ENCODE measurements at places on chromosomes 12 and 14. TPM values are rescaled to one million over a fixed set of nuclear protein-coding genes. Genes with fewer than 3 reads are reported as not detected.

DNA sequence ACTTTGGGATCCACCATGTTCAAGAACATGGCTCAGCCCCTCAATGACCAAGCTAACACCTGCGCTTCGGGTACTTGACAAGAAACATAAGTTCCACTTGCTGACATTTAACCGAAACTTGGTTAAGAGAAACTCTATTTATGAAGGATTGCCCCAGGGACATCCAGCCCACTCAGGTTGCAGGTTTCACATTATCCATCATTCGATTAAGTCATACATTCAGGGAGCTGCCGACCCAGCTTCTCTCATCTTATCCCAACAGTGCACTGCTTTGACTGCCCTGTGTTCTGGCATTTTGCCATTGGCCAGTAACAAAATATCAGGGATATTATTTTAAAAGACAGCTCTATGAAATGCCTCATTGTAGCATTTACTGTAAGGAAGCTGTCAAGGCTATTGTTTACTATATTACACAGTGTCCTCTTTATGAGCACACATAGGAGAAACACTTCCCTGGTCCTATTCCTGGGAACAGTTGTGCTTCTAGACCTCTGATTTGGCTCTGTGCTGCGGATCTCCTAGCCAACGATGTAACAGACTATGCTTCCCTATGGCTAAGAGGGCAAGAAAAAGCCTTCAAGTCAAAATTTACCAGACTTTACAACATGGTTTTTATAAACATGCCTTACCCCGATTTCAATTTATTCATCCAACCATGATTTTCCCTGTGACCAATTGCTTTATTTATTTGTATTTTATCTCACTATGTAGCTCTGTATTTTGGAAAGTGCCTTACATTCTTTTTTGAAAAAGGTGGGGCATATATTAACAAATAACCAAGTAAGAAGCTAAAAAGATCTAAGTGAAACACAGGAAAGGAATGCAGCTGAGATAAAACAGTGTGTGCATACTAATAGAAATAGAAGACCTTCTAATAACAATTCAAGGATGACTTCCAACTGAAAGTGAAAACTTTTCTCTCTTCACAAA, 109.3 kb downstream of the ITPR2 start:
- DNase-seq, result no peak

- DNase-seq, result no peak
These were observed 10.1 kb downstream of the CCDC92 start for GRCh38 chr12:123962513-123962912.

- no peak for DNase-seq
These were observed 54.9 kb downstream of the PRKCH start for GRCh38 chr14:61376314-61376713.

- no peak for DNase-seq
These were observed 463.3 kb upstream of the FOXG1 start for GRCh38 chr14:28303248-28303647.

DNA sequence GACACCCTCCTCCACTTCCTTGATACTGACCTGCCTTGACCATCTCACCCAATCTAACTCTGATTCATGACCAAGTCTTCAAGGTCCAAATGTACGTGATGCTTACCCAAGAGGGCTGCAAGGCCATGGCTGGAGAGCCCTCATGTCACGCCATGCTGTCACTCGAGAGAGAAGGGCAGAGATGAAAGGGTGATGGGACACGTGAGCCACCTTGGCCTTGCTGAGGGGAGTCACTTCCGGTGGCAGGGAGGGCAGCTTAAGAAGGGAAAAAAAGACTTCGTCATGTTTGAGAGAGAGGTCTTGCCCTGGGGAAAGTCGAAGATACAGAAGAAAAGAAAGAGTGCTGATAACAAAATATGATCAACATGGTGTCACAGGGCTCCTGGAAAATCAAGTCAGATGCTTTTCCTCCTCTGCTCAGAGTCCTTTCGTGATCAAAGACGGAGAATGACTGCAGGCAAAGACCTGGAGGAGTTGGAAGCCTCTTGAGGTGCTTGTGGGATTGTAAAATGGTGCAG, 3.3 kb upstream of the SCARB1 start:
- DNase-seq, result no peak

GRCh38 chr14:50828721-50829488, 2.1 kb downstream of the NIN start:
- no peak for DNase-seq

DNA sequence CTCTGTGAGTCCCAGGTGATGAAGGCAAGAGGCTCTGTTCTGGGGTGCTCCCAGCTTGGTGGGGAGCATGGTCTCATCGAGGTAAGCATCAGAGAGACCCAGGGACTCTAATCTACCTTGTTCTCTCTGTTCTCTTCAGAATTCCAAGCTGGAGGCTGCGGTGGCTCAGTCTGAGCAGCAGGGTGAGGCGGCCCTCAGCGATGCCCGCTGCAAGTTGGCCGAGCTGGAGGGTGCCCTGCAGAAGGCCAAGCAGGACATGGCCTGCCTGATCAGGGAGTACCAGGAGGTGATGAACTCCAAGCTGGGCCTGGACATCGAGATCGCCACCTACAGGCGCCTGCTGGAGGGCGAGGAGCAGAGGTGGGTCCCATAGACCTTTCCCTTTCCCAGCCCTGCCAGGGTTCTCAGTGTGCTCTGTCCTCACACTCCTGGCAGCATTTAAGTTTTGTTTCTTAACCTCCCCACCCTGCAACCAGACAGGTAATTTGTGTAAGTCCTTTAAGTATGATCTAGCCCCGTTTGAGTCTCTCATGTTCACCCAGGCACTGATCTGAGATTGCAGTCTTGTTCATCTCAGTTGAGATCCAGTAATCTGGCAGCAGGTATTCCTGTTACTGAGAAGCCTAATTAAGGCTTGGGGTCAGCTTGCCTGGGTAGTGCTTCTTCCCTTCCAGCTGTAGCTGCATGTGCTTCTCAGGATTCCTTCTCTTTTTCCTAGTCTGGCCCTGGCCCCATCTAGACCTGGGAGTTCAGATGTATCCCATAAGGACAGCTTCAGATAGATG, 14.8 kb upstream of the KRT81 start:
- no peak for DNase-seq

DNA sequence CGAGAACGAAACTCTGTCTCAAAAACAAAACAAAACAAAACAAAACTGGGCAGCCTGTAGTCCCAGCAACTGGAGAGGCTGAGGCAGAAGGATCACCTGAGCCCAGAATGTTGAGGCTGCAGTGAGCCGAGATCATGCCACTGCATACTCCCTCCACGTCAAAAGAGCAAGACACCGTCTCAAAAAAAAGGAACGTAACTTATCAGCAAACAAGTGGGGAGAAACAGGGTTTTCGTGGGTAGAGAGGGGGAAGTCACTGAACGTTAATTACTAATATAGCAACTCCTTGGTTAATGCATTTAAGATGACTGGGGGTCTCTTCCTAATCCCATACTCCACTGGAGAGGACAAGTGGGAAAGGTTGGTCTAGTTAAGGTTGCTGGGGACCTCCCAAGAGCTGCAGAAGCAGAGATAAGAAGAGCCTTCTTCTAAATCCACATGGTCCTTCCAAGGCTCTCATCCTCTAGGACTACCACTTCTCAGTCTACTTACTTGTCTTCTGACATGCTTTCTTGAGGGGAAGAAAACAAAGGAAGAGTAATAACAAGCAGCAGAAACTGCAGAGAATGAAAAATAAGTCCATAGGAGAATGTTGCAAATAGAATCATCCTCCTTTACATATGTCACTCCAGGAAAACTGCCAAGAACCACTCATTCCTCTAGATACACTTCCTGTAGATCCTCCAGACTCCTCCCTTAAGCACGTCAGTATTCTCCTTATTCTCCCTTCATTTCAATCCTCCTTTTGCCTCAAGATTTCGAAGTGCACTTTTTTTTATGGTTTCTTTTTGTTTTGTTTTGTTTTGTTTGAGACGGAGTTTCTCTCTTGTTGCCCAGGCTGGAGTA, 5.8 kb downstream of the NUMB start:
- DNase-seq, result no peak

- DNase-seq, result no peak
These were observed 501 bp downstream of the RIMKLB start for GRCh38 chr12:8698132-8698851.

DNA sequence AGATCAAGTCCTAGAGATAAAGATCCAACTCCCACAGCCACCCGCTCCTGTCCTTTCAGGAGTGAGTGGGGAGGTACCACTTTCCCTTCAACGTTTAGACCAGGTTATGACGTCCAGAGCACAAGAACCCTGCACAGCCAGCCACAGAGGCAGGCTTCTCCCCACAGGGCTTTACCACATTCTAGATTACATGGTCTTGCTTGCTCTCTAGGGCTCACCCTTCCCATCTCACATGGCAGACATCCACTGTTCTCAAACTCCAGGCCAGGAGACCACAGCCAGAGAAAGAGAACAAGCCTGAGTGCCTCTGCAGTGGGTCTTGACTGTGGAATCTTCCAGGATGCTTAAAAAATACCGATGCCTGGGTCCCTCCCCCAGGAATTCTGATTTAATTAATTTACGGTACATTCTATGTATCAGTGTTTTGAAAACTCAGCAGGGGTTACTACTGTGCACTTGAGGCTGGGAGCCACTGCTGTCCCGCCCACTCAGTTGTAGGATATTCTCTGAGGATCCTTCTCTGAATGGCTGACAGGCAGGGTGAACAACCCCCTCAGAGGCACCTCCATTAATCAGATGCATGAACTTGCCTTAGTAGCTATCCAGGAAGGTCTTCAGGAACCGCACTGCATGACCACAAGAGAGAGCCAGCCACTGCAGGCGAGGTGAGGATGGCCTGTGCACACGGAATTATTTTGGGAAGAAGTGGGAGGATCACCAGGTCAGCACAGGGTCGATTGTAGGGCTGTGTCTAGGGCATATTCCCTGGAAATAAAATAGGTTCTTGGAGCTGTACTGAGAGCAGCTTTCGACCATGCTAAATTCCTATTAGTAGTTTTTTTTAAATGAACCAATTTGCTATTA, 21.5 kb upstream of the SOCS2 start:
- peak; percentile 72 for DNase-seq

GRCh38 chr12:42962384-42962783, 372.8 kb upstream of the PRICKLE1 start:
- DNase-seq, result no peak

GRCh38 chr12:112602150-112602549, 183.4 kb downstream of the PTPN11 start:
- no peak for DNase-seq

DNA sequence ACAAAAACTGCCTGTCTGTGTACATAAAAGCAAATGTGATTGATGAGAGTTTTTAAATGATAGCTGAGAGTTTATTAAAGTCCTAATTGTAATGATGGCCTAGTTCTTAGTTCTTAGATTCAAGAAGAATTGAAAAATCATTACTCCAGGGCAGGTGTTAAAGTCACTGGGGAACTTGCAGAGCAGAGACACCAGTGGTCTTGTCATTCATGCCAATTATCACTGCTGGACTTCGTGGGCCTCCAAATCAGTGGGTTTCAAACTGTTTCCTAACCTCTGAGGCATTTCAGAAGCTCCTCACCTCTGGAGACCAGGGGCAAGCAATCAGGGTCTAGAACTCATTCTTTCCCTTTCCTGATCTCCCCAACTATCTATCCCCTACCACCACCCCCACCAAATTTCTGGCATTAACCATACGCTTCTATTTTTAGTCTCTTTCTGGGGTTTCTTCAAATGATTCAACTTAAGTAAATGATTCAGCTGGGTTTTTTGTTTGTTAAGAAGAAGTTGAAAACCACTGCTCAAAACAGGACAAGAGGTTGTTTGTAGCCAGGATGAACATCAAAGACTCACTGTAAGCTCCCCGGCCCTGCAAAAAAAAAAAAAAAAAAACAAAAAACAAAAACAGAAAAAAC, 80.1 kb downstream of the CEP83 start:
- DNase-seq, result no peak

DNA sequence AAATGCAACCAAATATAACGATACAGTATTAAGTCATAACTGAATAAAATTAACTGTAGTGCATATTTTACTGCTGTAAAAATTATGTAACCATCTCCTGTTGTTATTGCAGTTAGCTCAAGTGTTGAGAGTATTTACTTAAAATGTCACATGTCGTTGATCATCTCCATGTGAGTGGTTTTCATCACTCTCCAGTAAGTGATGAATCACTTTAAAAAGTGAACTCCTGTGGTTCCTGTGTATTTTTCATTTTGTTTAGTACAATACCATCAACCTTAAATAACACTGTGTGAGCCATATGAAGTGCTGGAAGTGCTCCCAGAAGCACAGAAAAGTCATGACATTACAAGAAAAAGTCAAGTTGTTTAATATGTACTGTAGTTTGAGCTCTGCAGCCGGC, 104.7 kb upstream of the SLCO1B1 start:
- no peak for DNase-seq

DNA sequence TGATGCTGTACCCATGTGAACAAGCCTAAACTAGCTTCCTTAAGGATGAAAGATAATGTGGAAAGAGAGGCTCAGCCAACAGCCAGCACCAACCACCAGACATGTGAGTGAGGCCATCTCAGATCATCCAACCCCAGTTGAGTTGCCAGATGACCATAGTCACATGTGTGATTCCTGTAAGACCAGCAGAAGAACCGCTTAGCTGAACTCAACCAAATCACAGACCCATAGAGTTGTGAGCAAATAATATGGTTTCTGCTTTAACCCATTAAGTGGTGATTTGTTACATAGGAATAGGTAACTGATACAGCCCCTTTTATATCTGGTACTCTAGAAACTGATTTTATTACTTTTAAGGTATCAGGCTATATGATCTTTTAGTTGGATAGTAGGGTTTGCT, 17.6 kb upstream of the ELK3 start:
- no peak for DNase-seq

- DNase-seq, result no peak
These were observed 163.3 kb downstream of the ETV6 start for GRCh38 chr12:11812586-11813437.

DNA sequence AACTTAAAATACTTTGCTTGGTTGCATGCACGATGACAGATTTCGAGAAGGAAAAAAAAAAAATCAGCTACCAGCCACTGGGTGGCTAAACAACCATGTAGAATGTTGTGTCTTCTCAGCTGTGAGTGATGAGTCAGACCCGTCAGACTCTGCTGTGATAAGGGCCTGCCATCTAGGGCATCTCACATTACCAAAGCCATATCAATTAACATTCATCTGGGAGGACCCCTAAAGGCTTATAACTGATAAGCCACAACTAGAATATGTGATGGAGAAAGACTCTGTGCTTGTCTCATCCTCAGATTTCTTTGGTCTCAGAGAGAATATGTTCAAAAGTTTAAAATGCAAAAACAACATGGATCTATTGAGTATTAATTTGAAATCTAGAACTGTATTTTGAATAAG, 111.5 kb downstream of the PAX9 start:
- no peak for DNase-seq

GRCh38 chr12:1305791-1306500, 288.4 kb downstream of the FBXL14 start:
- no peak for DNase-seq

DNA sequence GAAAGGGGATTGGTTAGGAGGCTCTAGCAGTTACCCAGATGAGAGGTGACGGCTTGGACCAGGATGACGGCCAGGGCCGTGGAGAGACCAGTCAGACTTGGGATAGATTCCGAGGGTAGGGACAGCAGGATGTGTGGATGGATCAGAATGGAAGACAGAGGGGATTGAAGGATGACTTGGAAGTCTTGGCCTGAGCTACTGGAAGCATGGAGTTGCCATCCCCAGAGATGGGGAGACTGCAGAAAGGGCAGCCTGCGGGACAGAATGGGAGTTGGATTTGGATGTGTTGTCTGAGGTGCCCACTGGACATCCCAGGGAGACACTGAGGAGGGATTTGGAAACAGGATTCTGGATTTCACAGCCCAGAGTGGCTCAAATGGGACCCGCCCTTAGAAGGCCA, 102.3 kb downstream of the CALM1 start:
- DNase-seq, result no peak

Gene IAPP
- not detected for total RNA-seq

Gene HRK
- total RNA-seq, result not detected

Gene SMARCD1
- total RNA-seq, result 42.2 TPM

Gene ISCU
- total RNA-seq, result 167 TPM

Gene KNTC1
- total RNA-seq, result 18.7 TPM

Gene RNASE1
- 174 TPM for total RNA-seq
